Mesenteric fat pad (tissue), 1 donor: ENCODE measurements at places on chromosomes 7 and 10. TPM values are rescaled to one million over a fixed set of nuclear protein-coding genes. Genes with fewer than 3 reads are reported as not detected.

GRCh38 chr7:86968618-86969017, 90.8 kb downstream of the ELAPOR2 start:
- DNase-seq, result no peak

Gene GSTO2
- total RNA-seq, result 0.45 TPM

- DNase-seq, result peak; percentile 33
These were observed 308.7 kb downstream of the DNAJB6 start for GRCh38 chr7:157645539-157645938.

Gene AASS
- 24.7 TPM for total RNA-seq

Gene MAT1A
- total RNA-seq, result 0.13 TPM

- no peak for DNase-seq
These were observed 449.4 kb downstream of the TCERG1L start for GRCh38 chr10:130862122-130862521.

DNA sequence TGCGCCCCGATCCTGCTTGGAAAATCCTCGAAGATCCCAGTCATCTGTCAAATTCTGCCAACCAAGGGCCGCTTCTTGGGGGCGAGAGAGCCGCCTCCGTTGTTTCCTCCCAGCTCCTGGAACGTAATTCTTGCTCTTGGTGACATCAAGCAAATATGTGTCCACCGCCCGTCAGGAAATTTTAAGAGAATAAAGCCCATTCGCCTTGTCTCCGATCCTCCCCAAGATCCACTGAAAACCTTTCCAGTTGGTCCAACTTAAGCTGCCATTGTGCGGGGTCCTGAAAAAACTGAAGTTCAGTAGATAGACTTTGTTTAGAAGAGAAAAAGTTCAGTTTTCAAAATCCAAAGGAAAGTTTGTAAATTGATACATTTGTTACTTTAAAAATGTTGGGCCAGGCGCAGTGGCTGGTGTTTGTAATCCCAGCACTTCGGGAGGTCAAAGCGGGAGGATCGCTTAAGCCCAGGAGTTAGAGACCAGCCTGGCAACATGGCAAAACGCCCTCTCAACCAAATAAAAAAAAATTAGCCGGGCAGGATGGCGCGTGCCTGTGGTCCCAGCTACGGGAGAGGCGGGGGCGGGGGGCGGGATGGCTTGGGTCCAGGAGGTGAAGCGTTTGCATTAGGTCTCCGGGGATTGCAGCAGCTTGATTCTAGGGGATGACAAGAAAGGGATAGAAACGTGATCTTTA, 1.0 kb upstream of the ZNF800 start:
- no peak for DNase-seq

- DNase-seq, result no peak
These were observed 6.9 kb upstream of the PFKP start for GRCh38 chr10:3060481-3060889.

GRCh38 chr7:31890766-31891165, 179.4 kb downstream of the PDE1C start:
- no peak for DNase-seq

GRCh38 chr10:89700923-89701241, 508 bp upstream of the KIF20B start:
- no peak for DNase-seq

GRCh38 chr10:122725768-122726167, 26.1 kb upstream of the C10orf120 start:
- DNase-seq, result no peak
